ENCODE measurements at places on chromosomes 2 and 18.

DNA sequence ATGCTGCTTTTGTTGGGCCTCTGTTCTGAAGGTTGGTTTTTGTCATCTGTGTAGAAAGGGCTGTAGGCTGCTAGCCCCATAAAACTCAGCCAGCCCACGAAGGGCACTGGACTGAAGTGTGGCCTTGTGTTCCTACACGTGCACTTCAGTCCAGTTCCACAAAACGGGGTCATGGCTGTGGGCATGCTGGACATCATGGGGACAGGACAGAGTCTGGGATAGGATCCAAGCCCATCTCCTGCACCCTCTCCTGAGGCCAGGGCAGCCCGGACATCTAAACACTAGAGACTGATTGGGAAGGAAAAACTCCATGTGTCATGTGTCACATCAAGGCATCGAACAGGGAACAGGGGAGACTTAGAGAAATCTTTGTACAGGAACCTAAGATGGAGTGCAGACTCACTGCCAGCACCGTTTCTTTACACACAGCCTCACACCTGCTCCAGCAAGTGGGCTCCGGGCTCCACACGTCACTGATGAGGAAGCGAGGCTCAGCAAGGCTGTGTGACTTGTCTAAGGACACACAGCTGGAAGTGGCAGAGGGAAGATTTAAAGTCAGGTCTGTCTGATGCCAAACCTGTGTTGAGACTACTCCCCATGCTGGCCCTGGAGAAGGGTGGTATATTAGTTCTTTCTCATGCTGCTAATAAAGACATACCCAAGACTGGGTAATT is 74.8 kb upstream of the BCL2L11 start:
- no peak for DNase-seq

DNA sequence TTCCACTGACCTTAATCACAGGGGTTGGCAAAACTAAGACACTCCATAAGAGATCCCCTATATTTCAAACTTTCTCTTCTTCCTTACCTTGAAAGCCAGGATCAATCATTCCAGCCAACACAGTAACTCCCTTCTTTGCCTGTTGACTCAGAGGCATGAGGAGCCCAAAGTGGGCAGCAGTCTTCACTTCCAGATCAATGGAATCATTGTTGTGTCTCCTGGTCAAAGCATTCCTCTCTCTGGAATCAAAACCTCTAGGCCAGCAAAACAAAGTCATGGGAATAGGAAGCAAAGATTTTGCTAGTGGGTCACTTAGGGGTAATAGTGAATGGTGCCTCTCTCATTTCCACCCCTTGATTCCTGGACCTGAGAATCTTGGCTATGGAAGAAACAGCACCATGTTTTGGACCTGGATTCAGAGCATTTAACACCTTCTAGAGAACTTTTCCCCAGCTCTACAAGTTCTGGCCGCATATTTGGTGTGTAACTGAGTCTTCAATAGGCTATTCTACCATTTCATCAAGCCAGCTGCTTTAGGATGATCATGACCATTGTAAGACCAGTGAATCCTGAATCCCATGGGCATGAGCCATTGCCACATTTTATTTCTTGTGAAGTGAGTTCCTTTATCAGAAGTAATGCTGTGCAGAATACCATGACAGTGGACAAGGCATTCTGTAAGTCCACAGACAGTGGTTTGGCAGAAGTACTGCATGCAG is 65.7 kb upstream of the SERPINE2 start:
- no peak for DNase-seq

DNA sequence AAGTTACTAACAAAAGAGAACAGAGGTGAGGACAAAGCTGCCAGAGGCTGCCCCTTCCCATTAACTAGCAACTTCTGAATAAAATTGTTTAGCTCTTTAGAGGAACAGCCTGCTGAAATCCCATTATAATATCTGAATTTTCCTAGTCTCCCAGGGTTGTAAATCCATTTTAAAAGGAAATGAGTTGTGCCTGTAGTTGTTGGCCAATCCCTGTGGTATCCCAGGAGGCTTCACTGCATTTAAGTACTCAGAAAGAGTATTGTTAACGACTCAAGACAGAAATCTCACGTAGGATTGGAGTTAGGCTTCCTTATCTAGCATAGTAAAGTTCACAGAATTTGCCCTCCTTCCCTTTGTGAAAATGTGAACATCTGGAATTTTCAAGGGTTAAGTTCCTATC is 8.9 kb downstream of the LAPTM4A start:
- no peak for DNase-seq

- no peak for DNase-seq
Observed at GRCh38 chr2:237075749-237076599, 9.7 kb upstream of the COPS8 start.

DNA sequence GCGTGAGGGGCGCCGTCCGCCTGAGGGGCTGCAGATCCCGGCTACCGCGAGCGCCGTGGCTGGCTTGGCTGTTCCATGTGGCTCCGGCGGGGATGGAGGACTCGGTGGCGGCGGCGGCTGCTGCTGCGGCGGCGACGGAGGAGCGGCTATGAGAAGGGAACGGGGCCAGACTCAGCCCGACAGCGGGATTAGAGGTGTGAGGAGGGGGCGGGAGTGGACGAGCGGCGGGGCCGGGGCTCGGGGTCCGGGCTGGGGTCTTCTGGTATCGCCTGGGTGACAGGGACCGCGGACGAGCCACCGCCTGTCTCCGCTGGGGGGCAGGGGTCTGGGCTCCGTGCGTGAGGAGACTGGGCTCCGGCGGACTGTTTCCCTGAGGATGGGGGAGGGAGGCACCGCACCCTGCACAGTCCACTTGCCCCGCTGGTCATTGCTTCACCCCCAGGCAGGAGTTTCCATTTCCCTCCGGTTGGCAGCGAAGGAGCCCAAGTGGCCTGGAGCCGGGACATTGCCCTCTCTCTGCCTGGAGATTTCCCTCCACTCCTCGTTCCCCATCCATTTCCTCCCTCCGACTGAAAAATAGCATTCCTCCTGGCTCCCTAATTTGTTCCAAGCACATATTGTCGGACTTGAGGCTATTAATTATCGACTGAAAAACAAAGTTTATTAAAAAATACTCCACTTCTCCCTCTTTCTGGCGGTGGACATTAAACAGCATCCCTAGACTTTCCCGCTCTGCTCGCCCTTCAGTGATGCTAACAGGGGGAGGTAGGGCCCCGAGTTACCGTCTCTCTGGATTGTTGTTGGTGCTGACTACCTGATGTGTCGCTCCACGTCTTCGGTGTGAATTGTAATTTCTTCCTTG is 577 bp downstream of the EHBP1 start:
- peak; percentile 15 for DNase-seq

DNA sequence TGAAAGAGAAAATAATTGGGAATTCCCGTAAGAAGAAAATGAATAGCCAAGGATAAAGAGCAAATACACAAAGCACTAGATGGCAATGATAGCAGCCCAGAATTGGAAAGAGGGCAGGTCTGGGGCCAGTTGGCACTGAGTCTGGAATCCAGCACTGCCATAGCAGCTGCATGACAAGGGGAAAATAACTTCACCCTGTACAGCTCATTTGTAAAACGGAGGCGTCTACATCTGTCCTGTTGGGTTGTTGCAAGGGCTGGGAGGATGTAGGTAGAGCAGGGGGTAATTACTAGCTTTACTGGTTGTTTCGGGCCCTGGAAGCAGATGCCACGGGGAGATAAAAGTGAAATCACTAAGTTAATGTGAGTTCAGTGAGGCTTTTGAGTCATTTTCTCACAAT is 110.0 kb upstream of the RASGRP3 start:
- no peak for DNase-seq

GRCh38 chr18:49677081-49677480 is 115.2 kb downstream of the LIPG start:
- no peak for DNase-seq

DNA sequence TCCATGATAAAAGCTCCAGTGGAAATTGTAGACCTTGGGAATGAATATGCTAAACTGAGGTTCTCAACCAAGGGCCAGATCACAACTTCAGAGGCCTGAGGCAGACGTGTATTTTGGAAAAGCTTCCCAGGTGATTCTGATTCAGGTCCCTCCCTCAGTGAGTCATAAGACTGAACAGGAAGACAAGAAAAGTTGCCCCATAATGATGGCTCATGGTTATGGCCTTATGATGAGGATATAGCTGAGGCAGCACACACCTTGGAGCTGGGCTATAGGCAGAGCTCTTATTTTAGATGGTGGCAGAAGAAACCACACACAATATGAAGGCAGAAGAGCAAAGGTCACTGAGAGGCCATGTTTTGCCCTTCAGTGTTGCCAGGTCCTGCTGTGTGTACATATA is 9.6 kb downstream of the ANTXR1 start:
- no peak for DNase-seq

- DNase-seq = no peak
Observed at GRCh38 chr18:49976795-49977560, 163.6 kb upstream of the ACAA2 start.

DNA sequence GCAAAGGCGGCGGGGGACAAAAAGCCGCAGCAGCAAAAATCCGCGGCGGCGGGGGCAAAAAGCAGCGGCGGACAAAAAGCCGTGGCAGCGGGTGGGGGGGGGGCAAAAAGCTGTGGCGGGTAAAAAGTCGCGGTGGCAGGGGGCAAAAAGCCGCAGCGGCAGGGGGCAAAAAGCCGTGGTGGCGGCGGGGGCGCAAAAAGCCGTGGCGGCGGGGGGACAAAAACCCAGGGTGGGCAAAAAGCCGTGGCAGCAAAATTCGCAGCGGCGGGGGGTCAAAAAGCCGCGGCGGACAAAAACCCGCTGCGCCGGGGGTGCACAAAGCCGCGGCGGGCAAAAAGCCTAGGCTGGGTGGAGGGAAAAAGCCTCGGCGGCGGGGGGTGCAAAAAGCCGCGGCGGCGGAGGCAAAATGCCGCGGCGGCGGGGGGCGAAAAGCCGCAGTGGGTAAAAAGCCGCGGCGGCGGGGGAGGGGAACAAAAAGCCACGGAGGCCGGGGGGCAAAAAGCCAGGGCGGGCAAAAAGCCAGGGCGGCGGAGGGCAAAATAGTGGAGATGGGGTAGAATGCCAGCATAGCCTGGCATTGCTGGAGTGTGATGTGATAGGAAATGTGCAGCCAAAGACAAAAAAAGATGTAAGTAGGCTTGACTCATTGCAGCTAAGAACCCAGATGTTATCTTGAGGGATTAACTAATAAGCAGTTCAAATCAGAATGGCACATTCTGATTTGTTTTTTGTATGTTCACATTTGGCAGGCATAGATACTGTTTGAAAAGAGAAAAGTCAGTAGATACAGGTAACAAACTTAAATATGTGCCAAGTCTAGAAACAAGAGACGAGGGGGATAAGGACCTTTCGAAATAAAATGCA is 1076.3 kb downstream of the RPIA start:
- no peak for DNase-seq

GRCh38 chr2:64670047-64670446 is 16.3 kb upstream of the SERTAD2 start:
- no peak for DNase-seq

DNA sequence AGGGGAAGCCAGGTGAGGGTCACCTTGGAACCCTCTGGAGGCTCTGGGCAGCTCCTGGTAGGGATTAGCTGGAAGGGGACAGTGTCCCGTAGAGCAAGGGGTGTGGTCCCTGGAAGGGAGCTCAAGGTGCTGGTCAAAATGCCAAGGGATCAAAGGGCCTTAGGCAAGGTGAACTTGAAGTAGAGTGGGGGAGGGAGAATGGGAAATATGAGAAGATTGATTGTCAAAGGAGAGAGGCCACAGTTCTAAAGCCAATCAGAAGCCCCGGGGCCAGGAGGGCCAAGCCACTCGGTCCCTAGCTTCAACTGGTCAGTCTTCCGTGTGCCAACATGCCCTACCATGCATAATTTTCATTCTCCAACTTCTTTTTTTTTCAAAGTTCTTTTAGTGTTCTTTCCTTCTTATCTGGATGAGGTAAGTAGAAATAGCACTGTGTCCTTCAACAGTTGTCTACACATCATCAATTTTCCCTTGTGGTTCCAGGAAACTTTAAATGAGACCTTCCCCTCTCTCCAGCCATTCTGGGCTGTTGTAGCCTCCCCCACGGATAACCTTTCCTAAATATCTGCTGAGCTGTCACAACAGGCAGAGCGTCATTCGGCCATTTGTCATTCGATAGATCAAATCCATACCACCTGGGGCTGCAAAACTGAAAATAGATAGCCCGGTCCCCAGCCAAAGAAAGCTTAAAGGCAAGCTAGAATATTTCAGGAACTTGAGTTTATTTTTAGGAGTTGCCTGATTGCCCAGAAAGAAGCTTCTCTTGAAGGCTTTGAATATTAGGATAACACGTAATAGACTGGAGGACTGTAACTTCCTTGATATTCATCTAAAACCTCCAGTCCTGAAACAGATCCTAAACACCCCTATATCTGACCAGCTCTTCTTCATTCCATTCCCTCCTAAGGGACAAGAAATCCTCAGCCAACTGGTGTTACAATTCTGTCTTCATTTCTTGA is 83.3 kb downstream of the ALPK2 start:
- no peak for DNase-seq

GRCh38 chr2:240403396-240404104 is 31.9 kb upstream of the GPC1 start:
- DNase-seq = no peak

DNA sequence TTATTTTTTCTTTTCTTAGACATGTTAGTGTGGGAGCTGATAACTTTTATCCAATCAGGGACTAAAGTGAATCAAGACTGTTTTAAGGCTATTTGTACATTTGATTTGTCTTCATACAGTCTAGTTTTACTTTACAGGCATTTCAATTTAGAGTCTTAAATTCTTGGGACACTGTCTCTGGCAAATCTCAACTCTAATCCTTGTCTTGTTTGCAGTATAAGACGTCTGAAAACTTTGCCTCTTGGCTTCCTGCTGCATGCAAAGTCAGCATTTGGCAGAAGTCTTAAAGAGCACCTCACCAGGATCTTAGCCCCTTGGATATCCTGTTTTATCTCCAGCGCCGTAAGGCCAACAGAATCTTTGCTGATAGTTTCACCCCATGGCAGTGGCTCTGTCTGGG is 30.3 kb downstream of the SPOPL start:
- DNase-seq = no peak
